ENCODE measurements at places on chromosomes 5 and 9.
A peak's percentile ranks its signal among the peaks of the same experiment; 100 is the strongest.

GRCh38 chr9:1726993-1727759, 288.0 kb upstream of the SMARCA2 start:
- no peak for DNase-seq

DNA sequence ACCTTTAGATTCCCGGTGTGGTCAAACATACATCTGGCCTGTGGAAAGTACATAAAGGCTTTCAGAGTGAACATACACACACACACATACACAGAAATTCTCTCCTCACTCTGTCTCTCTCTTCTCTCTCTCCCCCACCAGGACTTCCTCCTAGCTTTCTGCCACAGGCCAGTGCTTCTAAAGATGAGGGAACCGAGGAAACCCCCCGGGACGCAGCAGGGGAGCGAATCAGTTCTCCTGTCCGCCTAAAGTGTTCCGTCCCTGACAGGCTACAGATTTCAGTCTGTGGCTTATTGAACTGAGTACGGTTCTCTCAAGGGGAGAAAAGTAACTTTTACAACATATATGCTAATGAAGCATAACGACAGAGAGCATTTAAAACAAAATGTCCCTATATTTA, 75.8 kb downstream of the MED27 start:
- no peak for DNase-seq

- no peak for DNase-seq
These were observed 413.3 kb downstream of the MLLT3 start for GRCh38 chr9:20208961-20209371.

DNA sequence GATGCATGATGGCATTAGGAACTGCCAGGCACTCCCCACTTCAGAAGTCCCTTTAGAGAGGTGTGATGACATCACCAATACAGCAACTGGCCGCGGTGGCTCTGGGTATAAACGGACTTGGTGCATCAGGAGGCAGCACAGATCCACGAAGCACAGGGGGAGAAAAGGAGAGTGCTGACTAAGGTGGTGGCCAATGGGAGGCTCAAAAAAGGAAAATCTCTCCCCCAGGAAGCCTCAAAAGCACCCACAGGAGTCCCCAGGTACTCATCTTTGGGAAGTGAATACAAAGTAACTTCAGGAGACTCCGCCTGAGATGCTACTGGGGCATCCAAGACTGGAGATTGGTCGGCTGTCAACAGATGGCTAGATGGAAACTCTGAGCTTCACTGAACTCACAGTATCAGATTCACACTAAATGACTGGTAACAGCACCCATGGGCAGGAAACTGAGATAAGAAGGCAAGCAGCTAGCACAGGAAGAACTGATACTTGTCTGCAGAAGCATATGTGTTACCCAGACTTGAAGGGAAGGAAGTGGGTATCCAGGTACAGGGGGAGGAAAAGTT, 7.6 kb downstream of the TTC39B start:
- no peak for DNase-seq

DNA sequence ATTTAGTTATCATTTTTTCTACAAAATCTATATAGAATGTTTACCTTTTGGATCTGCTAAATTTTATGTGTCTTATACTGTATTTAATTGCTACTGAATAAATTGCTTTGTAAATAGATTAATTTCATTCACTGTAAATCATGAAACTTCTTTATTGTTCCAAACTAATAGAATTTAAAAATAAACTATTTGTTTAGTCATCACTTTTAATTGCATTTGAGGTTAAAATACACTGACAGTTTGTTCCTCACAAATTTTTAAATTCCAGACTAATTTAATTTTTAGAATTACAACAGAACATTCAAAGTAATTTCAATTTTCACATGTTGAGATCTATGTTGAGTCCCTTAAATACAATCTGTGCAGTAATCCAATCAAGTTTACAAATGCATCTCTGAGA, 1633.2 kb upstream of the NUDT12 start:
- no peak for DNase-seq

GRCh38 chr9:78298046-78298765, 1.3 kb downstream of the PSAT1 start:
- DNase-seq = peak; percentile 27
